ENCODE measurements at places on chromosomes 4 and X.

- DNase-seq, result no peak
Measured at GRCh38 chrX:3029129-3029528, 12.1 kb upstream of the ARSF start.

GRCh38 chr4:93061826-93062225 is 758.1 kb downstream of the GRID2 start:
- no peak for DNase-seq

DNA sequence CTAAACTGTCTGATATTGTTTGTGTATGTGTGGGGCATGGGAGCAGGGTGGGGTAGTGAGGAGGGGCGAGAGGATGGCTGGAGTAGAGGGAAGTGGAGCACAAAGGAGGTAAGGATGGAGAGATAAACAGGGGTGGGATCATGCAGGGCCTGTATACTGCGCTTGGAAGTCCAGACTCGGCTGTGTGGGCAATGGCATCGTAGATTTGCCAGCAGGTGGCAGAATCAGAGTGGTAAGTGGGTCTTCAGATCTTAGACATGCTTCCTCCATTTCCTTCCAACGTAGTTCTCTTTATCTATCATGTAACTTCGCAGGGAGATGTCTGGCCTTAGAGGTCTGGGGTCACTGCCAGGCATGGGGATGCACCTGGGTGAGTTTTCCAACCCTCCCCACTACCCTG is 155.5 kb downstream of the PDGFRA start:
- DNase-seq, result peak; percentile 47

DNA sequence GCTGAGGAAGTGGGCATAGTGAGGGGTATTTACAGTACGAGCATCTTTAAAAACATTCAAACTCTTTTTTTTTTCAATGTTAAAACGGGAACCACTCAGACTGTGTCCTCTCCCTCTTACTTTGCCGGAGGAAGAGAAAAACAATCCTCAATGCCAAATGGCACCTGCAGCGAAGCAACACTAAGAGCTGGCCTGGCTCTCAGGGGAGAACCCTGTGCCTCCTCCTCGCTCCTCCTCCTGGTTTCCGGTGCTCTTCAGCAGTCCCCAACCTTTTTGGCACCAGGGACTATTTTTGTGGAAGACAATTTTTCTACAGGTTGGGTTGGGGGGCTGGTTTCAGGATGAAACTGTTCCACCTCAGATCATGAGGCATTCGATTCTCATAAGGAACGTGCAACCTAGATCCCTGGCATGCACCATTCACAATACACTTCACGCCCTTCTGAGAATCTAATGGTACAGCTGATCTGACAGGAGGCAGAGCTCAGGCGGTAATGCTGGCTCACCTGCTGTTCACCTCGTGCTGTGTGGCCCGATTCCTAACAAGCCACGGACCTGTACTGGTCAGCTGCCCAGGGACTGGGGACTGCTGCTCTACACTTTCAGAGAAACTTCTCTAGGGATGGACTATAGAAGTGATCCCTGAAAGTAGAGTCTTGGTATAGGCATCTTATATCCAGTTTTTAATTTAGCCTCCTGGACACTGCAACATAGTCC is 404.1 kb downstream of the RAPGEF2 start:
- DNase-seq, result no peak

- DNase-seq, result no peak
Measured at GRCh38 chr4:147117431-147117830, 171.8 kb upstream of the TTC29 start.

DNA sequence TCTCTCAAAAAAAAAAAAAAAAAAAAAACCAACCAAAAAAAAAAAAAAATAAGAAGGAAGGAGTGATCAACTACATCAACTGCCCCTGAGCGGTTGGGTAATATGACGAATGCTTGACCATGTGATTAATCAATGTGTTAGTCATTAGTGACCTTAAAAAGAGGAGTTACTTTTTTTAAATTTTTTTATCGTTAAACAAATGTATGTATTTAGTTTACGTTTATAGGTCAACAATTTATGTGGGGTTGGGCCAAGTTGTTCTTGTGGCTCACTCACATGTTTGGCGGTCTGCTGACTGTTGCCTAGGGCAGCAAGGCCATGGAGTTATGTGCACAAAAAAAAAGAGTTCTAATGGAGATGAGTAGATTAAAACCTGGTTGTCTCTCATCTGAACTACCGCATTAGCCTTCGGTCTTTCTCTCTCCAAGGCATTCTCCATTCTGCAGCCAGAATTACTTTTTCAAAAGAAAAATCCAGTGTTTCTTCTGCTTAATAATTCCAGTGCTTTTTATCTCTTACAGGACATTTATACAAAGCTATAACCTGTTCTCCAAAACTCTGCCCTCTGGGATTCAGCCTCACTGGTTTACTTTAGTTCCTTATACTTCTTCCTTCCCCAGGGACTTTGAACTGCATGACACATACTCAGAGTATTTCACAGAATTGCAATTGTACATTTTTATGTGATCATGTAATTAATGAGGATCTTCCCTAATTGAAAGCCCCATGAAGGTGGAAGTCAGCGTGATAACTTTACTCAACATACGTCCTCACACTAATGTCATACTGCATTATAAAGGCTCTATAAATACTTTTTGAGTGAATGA is 505.5 kb downstream of the ANKRD50 start:
- peak; percentile 37 for DNase-seq

DNA sequence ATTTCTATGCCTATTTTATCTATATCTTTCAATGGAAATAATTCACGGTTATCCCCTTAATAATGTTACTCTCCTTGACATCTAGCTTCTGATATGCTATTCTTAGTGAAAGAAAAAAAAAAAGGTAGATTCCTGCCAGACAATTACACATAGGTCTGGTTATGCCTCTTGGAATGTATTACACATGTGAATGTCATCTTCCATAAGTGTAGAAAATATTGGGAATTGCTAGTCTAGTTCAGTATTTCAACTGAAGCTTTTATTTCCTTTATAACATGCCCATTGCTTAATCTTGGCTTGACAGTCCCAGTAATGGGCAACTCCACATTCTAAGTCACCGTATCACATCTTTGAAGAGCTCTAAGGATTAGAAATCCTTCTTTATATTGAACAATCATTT is 25.4 kb upstream of the PPP1R2C start:
- DNase-seq, result peak; percentile 2

GRCh38 chrX:151902813-151903591 is 9.7 kb upstream of the MAGEA4 start:
- DNase-seq, result peak; percentile 88

DNA sequence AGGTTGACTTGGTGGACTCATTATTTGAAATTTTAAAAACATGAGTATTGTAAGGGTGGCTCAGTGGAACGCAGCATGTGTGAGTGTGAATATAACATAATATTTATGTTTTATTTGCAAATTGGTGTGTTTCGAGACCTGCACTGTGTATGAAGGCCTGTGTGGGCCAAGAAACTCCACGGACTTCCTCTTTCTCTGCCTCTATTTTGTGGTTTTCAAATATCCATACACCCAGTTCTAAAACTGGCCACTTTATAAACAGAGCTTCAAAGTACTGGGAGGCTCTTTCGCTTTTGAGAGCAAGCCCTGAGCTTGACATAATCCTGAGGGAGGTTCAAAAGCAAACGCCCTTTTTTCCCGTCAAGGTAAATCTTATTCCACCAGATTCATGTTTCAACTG is 187.7 kb downstream of the GPAT3 start:
- no peak for DNase-seq

- DNase-seq, result no peak
Measured at GRCh38 chr4:110620691-110621327, 2.1 kb downstream of the PITX2 start.

- DNase-seq, result peak; percentile 56
Measured at GRCh38 chr4:145179281-145179860, 1.0 kb downstream of the OTUD4 start.

DNA sequence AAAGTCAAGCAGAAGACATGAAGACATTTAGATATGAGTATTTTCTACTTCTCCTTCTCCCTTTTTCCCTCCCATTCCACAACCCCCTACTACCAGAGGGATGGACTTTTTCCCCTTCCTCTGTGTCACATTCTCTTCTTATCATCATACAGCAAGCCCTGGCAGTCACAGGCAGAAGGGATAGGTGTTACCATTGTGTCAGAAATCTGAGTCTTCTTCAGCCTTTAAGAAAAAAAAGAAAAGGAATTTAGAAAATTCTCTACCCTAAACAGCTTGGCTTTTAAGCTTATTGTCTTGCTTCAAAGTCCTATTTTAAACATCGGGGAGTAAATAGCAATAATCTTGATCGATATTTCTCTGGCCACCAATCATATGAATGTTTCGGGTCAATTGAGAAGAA is 30.9 kb upstream of the ADH1C start:
- DNase-seq, result no peak

GRCh38 chr4:167842487-167842886 is 249.8 kb upstream of the ANXA10 start:
- DNase-seq, result no peak

DNA sequence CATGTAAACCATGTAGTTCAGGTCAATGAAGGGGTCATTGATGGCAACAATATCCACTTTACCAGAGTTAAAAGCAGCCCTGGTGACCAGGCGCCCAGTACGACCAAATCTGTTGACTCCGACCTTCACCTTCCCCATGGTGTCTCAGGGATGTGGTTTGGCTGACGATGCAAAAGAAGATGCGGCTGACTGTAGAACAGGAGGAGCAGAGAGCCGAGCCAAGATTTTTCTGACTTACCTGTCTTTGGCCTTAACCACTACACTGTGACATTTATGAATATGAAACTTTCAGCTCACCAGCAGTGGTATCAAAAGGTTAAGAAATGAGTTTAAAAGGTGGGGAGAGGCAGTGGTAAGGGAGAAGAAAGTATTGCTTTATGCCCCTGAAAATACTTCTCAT is 309.8 kb downstream of the BCOR start:
- no peak for DNase-seq

GRCh38 chr4:52852041-52852440 is 10.1 kb upstream of the RASL11B start:
- DNase-seq, result no peak

- peak; percentile 26 for DNase-seq
Measured at GRCh38 chrX:46582325-46582724, 8.8 kb downstream of the CHST7 start.

- peak; percentile 57 for DNase-seq
Measured at GRCh38 chrX:113512700-113513395, 672.2 kb upstream of the AMOT start.

DNA sequence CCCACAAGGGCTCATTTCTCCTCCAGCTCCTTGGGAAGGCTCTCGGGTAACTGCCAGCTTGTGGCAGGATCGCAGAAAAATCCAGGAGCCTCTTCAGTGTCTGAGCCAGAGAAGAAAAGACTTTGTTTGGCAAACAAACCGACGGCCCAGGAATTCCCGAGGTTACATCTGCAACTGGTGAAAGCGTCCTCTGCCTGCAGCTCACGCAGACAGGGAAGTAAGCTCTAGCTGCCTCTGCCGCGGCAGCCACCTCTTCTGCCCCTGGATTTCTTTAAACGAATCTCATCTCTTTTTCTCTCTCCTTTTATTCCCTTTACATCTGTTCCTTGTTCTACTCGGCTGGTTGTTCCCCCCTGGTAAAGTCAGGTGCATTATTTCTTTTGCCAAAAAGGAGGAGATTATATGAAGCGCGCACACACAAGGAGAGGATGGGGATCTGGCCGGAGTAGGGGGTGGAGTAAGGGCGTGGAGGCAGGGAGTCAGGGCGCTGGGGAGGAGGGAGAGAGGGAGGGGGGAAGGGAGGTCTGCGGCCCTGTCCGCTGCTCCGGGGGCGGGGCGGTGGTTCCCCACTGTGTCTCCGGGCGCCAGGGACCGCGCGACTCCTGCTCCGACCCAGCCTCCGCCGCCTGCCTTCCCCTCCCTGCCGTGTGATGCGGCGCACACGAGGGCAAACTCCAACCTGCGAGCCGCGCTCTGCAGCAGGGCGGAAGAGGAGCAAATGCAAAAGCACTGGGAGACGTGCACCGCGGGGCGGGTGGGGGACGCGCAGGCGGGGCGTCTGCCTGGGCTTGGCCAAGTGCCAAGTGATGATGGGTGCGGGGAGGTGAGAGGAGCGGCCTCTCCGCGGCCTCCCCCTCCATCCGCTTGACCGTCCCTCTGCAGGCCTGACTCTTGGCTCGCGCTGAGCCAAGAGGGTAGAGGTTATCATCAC is at the start of gene DCHS2:
Gene DCHS2, minus strand, starts transcription at position 459 of the 931 bp plus-strand sequence. Its CDS starts 444 bp downstream, at position 15.
- no peak for DNase-seq

GRCh38 chrX:46758163-46758955 is 559 bp downstream of the SLC9A7 start:
- peak; percentile 17 for DNase-seq

- no peak for DNase-seq
Measured at GRCh38 chr4:101239665-101240064, 107.7 kb downstream of the PPP3CA start.

GRCh38 chr4:52420330-52420729 is 238.8 kb downstream of the USP46 start:
- no peak for DNase-seq

- DNase-seq, result no peak
Measured at GRCh38 chr4:72467633-72468032, 101.4 kb downstream of the ADAMTS3 start.

DNA sequence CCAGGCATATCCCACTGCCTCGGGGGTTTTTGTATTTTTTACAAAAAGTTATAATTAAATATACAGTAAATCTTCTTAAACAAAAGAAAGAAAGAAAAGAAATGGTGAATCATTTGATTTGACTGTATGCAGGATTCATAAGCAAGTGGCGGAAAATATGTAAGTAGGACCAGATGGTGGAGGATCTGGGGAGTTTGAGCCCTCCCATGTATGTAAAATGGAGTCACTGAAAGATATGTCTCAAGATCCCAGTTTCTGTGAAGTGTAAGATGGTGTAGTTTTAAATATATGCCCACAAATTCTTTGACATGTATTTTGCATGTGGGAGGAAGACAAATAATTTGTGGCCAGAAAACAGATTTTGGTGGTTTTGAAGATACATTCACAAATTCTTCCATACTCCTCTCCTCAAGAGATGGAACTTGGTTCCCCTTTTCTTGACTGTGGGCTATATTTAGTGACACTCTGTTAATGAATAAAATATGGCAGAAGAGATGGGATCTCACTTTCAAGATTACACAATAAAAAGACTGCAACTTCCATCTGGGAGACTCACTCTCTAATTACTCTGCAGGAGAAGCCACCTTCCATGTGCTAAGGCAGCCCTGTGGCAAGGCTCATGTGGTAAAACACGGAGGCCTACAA is 133.6 kb upstream of the S100G start:
- DNase-seq, result no peak

GRCh38 chrX:30241724-30242415 is at the start of gene MAGEB4:
Gene MAGEB4, plus strand, starts transcription at chrX:30242000. Its CDS starts 136 bp downstream, at chrX:30242136.
- DNase-seq, result no peak

DNA sequence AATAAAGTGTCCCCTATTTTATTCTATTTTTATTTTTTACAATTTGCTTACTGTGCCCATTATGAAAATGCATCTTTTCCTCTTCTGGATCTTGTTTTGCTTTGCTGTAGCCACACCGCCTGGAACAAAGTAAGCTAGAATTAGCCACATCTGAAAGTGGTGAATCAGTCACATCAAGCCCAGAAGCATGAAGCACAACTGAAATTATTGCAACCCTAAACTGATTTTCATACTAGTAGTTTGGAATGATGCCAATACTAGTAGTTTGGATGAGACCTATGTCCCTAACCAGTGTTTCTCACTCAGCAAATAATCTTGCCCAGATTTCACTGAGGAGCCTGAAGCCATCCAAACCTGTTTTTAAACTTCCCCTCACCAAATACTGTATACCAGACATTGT is 303.0 kb downstream of the EPHA5 start:
- peak; percentile 6 for DNase-seq
